Upper lobe of left lung (tissue), 6 donors: ENCODE measurements at places on chromosomes 2 and 18. TPM values are rescaled to one million over a fixed set of nuclear protein-coding genes. Genes with fewer than 3 reads are reported as not detected.
A peak's percentile ranks its signal among the peaks of the same experiment; 100 is the strongest.

DNA sequence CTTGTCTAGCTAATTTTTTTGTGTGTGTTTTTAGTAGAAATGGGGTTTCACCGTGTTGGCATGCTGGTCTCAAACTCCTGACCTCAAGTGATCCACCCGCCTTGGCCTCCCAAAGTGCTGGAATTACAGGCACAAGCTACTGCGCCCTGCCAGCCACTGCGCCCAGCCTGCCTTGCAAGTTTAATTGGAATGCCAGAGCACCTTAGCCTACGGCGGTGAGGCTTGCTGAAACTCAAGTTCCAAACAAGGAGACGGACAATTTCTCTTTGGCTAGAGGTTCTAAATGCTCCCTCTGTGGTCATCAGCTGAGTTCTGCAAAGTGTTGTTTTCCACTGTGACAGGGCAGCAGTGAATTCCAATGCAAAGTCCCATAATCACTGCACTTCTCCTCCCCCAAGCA, 583.4 kb downstream of the KCNJ3 start:
- DNase-seq: no peak

Gene HNMT
- total RNA-seq: 36.1 TPM

Gene ELOA2
- not detected for total RNA-seq

DNA sequence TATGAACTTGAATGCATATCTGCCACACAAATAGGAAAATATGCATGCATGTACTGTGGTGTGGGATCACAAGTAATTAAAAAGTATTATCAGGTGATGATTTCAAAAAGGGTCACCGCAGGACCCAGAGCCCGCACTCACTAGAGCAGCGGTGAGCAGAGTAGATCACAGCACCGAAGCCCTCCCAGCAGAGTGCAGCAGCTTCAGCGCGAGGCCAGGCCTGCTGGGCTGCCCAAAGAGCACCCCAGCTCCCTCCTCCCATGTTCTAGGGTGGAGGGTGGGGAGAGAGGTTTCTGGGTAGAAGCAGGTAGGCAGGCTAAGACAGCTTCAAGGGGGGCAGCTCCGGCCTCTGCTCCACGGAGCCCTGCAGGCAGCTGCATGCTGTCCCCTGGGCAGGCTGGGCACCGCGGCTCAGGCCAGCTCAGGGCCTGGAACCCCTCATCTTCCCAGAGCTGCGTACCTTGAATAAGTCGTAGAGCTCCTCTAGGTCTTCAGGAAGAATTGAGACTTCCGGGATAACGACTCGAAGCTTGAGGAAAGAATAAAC, 24.9 kb downstream of the RPL31 start:
- DNase-seq: no peak

Gene CRYGD
- total RNA-seq: not detected

Gene BCL11A
- 12.7 TPM for total RNA-seq

DNA sequence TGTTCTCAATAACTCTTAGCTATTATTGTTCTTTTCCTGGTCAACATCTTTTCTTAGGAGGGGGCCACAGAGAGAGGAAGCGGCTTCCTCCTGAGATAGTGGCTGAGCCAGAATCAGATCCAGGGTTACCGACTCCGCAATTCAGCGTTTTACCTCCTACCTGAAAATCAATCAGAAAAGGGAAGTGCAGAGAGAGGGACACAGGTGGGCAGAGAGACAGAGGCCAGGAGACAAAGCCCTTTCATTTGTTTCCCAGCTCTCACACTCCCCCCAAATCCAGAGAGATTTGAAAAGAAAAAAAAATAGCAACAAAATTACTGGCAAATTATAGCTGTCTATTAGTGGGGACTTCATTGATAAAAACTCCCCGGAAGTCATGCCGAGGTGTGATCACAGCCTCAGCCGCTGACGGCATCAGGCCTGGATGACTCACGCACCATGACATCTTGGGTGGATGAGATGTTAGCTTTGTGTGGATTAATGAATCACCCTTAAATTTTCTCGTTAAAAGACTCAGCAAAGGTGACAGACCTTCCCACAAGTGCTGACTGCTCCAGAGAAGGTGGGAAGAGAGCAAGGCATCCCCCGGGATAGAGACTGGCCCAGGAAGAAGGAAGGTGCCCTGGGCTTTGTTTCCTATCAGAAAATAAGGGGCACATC, 120.7 kb downstream of the LOXHD1 start:
- no peak for DNase-seq

Gene CSRNP3
- 2.2 TPM for total RNA-seq

Gene ITPRIPL1
- total RNA-seq: 2.6 TPM

Gene ANKRD30B
- total RNA-seq: not detected

GRCh38 chr18:8468921-8469335, 140.3 kb upstream of the RAB12 start:
- DNase-seq: no peak

Gene PROKR1
- total RNA-seq: not detected

DNA sequence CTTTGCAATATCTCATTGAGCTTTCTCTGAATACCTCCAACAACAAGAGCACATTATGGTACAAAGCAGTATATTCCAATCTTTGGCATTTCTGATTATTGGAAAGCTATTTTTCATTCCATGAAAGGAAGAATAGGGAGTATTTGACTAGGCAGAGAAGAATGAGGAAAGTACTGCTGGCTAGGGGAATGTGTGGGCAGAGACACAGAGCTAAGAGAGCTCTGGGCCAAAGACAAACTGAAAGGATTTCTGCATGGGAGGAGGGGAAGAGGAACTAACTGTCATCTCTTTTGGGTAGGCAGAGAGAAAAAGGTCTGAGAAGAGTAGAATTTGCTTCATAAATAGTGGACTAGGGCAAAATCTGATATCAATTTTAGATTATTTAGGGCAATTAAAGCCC, 150.8 kb downstream of the CCDC85A start:
- no peak for DNase-seq

- no peak for DNase-seq
Observed at GRCh38 chr2:586641-587076, 90.5 kb downstream of the TMEM18 start.

Gene FARSB
- 9.4 TPM for total RNA-seq

Gene FAM210A
- 10.5 TPM for total RNA-seq

Gene SERPINB13
- total RNA-seq: 3.9 TPM

- no peak for DNase-seq
Observed at GRCh38 chr2:231707625-231707926, 749 bp upstream of the PTMA start.

GRCh38 chr2:152564754-152565551, 152.3 kb downstream of the PRPF40A start:
- no peak for DNase-seq

Gene KLHL14
- not detected for total RNA-seq

Gene SLC14A1
- 5.5 TPM for total RNA-seq

DNA sequence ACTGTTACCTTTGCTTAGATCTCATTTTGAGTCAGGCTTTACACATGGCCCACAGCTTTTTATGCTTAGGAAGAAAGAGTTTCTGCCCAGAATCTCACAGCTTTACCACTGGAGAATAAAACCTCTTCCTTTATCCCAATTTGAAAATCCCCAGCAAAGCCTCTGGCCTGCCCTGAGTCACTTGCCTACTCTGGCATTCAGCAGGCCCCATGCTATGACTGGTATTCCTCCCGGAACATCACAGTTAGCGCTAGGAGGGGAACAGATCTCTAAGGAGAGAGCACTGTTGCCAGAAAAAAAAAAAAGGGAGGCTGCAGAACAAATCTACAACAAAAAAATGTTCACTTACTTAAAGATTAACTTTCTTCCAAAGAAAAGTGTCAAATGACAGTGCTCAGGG, 152.9 kb upstream of the DNMT3A start:
- no peak for DNase-seq

Gene ALMS1
- total RNA-seq: 26.1 TPM

GRCh38 chr2:37869771-37870170, 55.3 kb upstream of the RMDN2 start:
- DNase-seq: no peak

- DNase-seq: no peak
Observed at GRCh38 chr2:197294260-197294659, 16.3 kb downstream of the ANKRD44 start.

DNA sequence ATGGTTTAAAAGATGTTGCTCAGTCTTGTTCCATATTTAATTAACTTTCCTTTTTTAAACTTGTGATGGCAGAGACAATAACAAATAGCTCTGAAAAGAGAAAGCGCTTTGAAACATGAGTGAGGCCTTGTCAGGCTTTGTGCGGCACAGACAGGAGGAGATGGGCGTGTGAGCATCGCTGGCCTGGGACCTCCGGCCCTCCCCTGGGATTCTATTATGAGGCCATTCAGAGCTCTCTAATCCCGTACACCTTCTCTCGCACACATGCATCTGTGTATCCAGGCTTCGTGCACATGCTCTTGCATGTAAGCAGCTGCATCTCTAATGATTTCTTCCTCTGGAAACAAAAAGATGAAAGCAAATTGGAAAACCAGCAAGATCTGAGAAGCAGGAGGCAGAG, 313.7 kb downstream of the ZNF521 start:
- no peak for DNase-seq

- DNase-seq: no peak
Observed at GRCh38 chr2:96727431-96727830, 12.4 kb downstream of the LMAN2L start.

DNA sequence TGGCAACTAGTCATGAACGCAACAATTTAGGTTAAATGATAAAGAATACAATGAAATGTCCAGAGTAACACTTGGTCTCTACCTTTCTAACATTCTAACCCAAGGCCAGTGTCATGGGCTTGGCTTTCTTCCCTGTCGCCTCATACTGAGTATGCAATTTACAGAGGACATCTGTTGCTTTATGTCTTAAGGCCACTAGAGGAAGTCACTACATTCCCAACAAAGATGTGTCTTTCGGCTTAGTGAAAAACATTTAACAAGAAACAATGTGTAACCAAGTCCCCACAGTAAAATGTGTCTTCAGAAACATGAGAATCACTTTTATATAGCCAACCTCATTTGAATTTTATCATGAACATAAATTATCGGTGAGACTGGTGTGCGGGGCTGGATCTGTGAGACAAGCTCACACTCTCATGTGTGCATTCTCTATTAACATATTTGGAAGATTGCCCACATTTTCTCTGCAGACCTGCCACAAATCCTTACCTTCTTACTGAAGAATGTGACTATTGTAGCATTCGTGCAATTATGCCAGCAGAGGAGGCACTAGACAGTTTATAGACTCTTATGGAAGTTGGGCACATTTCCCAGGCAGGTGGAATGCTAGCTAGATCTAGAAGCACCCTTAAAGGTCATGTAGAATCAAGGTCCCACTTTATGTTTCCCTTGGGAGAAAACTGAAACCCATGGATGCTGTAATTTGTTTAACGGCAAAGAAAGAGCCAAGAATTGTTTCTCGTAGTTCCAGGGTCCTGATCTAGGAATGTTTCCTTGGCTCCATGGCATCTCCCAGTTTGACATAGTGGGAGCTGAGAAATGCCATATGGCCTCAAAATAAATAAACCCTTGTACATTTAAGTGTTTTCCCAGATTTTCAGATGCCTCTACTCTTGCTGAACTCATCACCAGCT, 101.8 kb downstream of the CD226 start:
- no peak for DNase-seq

DNA sequence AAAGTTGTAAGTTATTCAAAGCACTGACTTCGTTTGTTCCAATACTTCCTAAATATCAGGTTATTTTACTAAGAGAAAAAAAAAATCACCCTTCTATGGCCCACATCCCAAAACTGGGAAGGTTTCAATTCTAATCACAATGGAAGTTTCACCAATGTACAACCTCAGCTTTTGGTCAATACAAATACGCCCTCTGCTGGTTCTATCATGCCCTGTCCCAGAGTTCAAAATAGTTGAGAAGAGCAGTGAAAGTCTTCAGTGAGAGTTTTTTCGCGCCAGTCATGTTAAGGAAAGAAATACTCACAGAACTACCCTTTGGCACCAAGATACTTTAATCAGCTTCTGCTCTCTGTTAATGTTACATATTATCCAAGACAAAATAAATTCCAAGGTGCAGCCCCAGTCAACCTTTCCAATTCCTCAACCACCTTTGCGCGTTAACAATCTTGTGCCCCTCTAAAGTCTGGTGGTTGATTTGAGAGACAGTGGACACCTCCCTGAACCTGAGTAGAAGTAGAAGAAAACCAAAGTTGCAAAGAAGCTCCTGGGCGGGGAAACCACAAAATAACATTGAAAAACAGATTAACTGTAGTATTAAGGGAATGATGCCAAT, 59.9 kb downstream of the SUMO1 start:
- no peak for DNase-seq

Gene AOX1
- total RNA-seq: 26.2 TPM

Gene MOCOS
- 4.0 TPM for total RNA-seq

DNA sequence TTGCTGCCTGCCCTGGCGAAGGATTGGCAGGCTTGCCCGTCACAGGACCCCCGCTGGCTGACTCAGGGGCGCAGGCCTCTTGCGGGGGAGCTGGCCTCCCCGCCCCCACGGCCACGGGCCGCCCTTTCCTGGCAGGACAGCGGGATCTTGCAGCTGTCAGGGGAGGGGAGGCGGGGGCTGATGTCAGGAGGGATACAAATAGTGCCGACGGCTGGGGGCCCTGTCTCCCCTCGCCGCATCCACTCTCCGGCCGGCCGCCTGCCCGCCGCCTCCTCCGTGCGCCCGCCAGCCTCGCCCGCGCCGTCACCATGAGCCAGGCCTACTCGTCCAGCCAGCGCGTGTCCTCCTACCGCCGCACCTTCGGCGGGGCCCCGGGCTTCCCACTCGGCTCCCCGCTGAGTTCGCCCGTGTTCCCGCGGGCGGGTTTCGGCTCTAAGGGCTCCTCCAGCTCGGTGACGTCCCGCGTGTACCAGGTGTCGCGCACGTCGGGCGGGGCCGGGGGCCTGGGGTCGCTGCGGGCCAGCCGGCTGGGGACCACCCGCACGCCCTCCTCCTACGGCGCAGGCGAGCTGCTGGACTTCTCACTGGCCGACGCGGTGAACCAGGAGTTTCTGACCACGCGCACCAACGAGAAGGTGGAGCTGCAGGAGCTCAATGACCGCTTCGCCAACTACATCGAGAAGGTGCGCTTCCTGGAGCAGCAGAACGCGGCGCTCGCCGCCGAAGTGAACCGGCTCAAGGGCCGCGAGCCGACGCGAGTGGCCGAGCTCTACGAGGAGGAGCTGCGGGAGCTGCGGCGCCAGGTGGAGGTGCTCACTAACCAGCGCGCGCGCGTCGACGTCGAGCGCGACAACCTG, at the start of gene DES:
DES (plus strand) TSS at position 223 of the 857 bp plus-strand sequence; CDS start at position 309, 86 bp downstream.
- DNase-seq: peak; percentile 85

GRCh38 chr2:198254536-198255090, 450.2 kb downstream of the PLCL1 start:
- DNase-seq: no peak

DNA sequence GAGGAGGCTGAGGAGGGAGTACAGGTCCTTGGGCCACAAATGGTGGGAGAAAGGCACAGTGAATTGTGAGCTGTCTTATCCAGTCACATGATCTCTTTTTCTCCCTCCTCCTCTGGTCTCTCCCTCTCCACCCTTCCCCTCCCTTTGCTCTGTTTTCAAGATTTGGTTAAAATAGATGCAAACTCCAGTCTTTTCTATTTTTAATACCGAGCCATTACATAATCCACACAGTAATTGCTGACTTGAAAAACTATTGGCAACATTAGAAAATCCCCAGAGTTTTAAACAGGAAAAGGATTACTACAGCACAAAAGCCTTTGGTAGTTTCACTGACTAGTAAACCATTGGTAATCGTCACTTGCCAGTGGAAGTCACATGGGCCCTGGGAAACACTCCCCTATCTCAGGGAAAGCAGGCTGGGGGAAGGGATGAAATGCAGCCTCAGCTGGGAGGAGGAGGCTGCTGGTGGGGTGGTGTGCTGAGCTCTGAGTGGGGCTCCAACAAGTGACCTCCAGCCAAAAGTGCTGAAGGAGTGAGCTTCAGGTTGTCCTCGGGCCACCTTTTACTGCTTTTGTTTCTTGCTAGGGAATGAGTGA, 57.4 kb upstream of the PCBP1 start:
- no peak for DNase-seq

GRCh38 chr2:235701206-235701981, 207.6 kb downstream of the AGAP1 start:
- DNase-seq: no peak
